ENCODE measurements at places on chromosomes 12 and 14.

DNA sequence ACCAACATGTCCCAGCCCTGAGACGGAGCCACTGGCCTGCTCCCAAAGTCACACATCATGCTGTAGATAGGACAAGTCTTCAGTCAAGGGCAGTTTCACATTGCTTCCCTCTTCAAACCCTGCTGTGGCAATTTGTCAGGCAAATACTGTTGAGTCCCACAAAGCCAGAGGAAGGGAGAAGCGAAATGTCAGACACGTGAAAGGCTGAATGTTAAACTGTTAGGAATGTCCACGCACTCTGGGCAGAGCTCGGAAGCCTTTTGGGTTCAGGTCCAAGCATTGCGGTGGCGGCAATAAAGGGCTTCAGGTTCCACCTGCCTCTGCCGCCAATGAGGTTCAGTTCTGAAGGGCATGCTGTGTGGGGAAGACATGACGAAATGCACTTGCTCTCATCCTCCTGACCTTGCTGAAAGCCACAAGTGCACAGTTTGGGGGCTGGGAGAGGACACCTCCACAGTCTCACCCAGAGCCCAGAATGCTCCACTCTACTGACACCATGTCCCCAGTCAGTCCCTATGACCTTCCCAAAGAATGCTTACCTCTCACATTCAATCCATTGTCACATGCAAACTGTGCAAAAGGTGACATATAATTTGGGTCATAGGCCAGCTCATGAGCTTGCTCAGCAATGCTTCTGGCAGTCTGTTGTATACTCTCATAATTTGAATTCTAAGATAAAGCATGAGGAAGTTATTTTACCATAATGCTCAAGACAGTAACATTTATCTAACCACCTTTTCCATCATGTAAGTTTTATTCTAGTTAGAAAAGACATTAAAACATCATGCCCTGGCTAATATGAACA is 35.7 kb downstream of the RAD9B start:
- DNase-seq: no peak

DNA sequence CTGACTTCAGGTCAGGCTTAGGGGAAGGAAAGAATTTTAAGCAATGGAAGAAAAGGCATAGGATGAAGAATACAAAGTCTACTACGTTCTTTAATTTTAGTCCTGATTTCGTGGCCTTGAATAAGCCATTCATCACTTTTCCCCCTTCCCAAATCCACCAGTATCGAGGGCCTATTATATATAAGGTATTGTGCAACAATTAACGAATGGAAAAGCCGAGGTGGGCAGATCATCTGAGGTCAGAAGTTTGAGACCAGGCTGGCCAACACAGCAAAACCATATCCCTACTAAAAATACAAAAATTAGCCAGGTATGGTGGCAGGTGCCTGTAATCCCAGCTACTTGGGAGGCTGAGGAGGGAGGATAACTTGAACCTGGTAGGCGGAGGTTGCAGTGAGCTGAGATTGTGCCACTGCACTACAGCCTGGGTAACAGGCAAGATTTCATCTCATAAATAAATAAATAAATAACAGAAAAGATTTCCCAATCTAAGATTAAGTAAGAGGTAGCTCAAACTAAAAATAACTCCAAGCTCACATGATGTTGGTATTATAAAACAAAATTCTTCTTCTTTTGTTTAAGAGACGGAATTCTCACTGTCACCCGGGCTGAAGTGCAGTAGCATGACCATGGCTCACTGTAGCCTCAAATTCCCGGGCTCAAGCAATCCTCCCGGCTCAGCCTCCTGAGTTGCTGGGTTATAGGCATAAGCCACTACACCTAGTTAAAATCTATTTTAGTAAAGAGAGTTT is 58.3 kb upstream of the NR2C1 start:
- no peak for DNase-seq

GRCh38 chr12:93571365-93571924 is 1.0 kb upstream of the SOCS2 start:
- DNase-seq: no peak

GRCh38 chr12:109580272-109580671 is 6.7 kb downstream of the MVK start:
- no peak for DNase-seq

- DNase-seq: no peak
These were observed 8.1 kb downstream of the LPAR5 start for GRCh38 chr12:6627616-6628015.

GRCh38 chr14:67425608-67426007 is 13.6 kb upstream of the PLEK2 start:
- no peak for DNase-seq

- no peak for DNase-seq
These were observed 8.1 kb downstream of the ATP6V0A2 start for GRCh38 chr12:123720141-123720814.

- DNase-seq: no peak
These were observed 268.1 kb upstream of the RTL1 start for GRCh38 chr14:101171650-101172049.

GRCh38 chr12:76627346-76628135 is 68.0 kb upstream of the OSBPL8 start:
- no peak for DNase-seq

GRCh38 chr14:100419856-100420255 is 96.7 kb downstream of the SLC25A47 start:
- DNase-seq: no peak

DNA sequence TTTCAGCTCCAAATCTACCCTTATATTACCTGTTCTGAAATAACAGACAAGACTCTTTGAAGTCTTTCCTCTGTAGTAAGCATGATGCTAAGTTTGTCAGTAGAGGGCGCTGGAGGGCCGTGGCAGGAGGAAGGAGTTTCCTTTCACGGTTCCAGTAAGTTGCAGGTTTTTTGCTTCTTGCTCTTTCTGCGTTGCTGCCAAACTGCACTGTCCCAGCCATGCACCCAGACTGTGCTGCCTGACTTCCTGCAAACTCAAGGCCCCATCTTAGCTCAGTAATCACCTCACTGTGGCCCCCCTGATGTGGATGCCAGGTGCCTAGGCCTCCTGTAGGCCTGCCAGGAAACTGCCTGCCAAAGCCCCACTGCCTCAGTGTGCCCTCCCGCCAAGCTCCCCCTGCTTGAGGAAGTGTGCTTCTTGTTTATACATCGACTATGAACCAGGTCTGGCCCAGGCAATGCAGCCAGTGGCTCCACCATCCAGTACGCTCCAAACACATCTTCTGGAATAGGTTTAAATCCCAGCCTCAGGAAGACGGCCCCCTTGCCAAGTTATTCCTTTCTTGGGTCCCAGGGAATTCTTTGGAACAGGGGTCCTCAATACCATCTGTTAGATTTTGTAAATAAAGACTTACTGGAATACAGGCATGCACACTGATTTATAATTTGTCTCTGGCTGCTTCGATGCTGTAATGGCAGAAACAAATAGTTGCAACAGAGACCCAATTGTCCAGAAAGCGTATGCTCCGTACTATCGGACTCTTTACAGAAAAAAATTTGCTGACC is 193.7 kb upstream of the LRIG3 start:
- peak; percentile 92 for DNase-seq

DNA sequence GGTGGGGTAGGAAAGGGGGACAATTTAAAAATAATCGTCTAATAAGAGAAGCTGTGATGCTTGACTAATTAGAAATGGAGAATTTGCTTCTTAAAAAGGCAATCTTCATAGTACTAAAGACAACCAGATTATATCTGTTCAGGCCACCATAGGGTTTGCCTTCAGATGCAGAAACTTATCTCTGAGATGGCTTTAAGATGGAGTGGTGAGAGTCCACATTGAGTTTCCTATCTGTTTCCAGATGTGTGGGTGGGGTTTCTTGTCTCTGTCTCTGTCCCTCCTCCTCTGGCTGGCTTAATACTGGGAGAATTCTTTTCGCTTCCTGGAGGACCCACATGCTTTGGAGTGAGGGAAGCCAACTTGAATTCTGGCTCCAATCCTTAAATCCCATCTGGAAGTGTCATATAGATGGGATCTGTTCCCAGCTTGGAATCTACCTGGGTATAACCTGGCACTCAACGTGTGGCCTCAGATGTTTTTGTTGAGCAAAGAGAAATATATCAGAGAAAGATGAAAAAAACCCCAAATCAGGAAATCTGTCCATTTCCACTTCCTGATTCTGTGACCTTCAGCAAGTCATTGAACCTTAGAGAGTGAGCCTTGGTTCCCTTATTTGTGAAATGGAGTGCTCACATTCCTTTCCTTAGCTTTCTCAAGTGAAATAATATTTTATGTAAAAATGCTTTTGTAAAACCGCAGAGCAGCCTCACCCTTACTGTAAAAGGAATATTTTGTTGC is 66.4 kb downstream of the CHST11 start:
- DNase-seq: no peak

GRCh38 chr12:126547905-126548304 is 1482.7 kb downstream of the AACS start:
- no peak for DNase-seq

GRCh38 chr12:109589691-109590245 is 16.2 kb downstream of the MVK start:
- no peak for DNase-seq

- DNase-seq: no peak
These were observed 12.5 kb downstream of the TM7SF3 start for GRCh38 chr12:27001663-27002062.

DNA sequence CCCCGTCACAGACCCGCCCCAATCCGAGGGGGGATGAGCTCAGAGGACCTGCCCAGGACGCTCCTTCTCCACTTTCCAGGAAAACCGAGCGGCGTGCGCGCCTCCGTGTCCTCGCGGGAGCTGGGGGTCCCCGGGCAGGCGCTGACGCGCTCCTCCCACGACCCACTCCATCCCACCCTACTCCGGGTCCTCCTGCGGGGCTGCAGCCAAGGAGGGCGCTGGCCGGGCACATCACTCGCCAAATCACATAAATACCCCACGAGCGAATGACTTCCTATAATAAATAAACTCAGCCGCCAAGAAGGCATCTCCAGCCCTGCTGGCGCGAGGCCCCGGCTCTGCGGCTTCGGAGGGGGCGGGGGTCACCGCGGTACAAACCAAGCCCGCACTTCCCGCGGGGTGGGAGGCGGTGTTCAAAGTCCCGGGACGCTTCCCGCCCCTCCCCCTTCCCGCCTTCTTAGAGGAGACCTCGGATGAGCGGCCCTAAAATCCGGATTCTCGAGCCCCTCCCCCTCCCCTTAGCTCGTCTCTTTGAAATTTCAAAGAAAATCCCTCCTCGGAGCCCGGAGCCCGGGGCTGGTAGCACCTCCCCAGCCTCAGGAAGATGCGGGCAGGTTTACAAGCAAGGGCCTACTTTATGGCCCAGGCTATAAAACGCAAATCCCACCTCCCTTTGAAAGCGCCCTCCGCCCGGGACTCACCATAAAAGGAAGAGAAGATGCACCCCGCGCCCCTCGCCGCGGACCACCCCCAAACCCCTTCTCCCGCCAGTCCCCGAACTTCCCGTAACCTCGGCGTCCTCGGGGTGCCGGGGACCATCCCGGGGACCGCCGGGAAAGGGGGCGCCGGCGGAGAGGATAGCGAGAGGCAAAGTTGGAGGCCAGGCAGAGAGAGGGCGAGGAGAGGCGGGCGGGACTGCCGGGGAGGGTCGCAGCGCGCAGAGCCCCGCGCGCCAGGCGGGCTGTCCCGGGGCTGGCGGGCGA is 712 bp upstream of the FZD10 start:
- DNase-seq: no peak

- no peak for DNase-seq
These were observed 18.6 kb upstream of the KLRB1 start for GRCh38 chr12:9626291-9626690.

DNA sequence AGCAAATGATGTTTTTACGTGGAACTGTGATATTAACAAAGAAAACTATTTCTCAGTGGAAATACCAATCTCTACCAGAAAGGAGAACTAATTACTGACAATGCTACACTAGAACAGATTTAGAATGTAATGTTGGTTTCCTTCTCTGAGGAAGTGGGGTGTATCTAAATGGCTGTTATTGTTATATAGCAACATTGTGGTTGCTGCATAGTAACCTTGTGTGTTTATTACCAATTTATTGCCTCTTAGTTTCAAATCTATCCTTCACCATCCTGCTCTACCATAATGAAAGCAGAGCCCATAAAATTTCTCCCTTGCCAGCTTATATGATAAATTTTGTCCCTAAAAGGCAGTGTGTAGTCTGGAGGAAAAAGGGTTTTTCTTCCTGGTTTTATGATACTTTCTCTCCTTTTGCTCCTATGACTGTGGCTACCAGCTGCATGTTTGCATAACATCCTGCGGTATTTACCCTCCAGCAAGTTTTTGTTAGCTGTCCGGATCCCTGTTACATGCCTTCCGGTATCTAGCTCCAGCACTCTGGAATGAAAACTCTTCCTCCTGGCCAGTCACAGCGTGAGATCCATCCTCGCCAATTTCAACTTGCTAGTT is 5.7 kb upstream of the KLRK1 start:
- DNase-seq: peak; percentile 93

GRCh38 chr12:31034372-31034771 is 39.3 kb upstream of the DDX11 start:
- DNase-seq: no peak

DNA sequence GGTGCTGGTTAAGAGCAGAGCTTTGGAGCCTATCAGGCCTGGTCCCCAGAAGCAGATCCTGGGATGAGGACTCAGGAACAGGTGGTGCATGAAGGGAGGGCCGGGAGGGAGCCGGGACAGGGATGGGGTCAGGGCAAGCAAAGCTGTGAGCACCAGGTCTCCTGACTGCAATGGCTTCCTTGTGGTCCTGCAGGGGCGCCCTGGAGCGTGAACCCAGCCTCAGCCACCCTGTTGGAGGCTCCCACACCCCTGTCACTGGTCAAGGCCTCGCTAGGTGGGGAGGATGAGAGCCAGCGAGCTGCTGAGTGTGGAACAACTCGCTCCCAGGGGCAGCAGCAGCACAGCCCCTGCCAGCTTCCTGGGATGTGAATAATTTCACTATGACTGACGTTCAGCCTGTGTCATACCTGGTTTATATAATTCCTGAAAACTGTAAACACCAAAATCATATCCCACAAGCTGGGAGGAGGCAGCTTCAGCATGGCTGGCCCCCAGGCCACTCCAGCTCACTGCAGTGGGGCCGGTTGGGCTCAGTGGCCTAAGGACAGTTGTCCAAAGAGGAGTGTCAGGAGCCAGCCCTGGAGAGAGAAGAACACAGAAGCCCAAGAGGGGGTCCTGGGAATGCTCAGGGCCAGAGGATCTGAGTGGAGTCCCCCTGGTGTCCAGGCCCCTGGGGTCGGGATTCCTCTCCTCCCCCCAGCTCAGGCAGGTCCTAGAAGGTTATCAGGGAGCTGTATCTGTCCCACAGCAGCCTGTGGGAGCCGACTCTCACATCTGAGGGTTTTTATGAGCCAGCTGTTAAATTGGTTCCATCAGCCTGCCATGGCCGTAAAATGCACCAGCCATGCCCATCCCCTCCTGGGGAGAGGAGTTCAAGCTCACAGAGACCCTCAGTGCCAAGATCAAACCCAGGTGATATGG is 272.9 kb downstream of the ADGRD1 start:
- DNase-seq: no peak

DNA sequence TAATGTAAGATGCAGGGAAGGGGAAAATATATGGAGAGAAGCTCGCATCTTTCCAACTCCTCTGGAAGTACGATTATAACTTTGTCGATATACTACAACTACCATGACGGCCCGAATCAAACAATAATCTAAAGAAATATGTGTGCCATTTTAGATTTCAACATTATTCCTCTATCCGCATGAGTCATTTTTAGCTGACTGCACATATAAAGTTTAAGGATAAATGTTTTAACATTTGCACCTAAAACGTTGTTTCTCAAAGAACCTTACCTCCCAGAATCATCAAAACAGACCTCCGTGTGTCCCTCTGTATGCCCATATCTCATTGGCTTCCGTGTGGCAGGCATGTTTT is 482 bp downstream of the WDHD1 start:
- no peak for DNase-seq
